ENCODE measurements at places on chromosomes 2 and 18.

- DNase-seq: no peak
Measured at GRCh38 chr18:5582076-5582475, 38.3 kb upstream of the EPB41L3 start.

DNA sequence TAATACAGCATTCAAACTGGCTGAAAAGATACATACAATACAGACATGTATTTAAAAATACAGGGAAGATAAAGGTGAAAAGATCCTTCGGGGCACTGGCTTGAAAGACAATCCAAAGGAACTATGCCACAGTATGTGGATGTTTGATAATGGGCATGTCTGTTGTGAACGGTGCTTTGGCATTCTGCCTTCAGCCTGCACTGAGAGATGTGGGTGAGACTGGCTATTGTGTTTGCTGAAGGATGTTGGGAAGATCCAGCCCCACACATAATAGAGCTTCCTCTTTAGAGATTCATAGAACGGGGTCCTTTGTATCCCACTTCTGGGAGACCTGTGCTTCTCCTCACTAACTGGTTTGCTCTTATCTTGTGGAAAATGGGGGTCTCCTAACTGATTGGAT is 65.1 kb upstream of the CXCR4 start:
- no peak for DNase-seq

DNA sequence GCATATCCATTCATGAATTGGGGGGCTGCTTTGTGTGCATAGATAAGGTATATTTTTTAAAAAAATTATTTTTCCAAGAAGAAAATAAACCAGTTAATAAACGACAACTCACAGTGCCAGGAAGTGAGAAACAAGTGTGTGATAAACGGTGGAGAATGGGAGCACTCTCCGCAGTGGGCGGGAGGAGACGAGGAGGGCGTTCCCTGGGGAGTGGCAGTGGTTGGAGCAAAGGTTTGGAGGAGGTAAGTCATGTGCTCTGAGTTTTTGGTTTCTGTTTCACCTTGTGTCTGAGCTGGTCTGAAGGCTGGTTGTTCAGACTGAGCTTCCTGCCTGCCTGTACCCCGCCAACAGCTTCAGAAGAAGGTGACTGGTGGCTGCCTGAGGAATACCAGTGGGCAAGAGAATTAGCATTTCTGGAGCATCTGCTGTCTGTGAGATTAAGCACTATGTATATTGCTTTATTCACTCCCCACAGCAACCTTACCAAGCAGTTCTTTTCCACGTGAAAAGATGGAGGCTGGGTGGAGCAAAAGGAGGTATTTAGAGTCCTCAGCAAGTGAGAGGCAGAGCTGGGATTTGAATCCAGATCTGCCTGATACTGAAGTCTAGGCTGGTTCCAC is 27.0 kb upstream of the CASP8 start:
- no peak for DNase-seq

- no peak for DNase-seq
Measured at GRCh38 chr2:239255628-239256349, 145.0 kb downstream of the HDAC4 start.

- DNase-seq: no peak
Measured at GRCh38 chr18:48215876-48216638, 193.1 kb downstream of the ZBTB7C start.

DNA sequence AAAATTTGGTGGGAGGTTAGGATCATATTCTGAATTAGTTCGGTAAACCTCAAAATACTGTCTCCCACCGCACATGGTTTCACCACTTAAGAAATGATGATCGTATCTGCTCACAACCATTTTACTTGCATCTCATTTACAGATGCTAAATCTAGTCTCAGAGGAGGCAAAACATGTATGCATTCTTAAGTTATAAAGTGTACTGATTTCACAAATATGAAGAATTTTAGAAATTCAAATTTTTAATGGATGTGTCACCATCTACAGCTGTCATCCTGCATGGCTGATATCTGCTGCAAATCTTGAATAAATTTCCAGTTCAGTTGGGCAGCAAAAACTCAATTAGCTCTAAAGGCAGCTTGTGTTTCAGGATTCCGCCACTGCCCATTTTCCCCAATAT is 243.3 kb upstream of the KCNJ3 start:
- no peak for DNase-seq

GRCh38 chr2:83817511-83817910 is 641.6 kb downstream of the SUCLG1 start:
- DNase-seq: no peak

- DNase-seq: no peak
Measured at GRCh38 chr2:238706163-238706562, 141.7 kb upstream of the TWIST2 start.

DNA sequence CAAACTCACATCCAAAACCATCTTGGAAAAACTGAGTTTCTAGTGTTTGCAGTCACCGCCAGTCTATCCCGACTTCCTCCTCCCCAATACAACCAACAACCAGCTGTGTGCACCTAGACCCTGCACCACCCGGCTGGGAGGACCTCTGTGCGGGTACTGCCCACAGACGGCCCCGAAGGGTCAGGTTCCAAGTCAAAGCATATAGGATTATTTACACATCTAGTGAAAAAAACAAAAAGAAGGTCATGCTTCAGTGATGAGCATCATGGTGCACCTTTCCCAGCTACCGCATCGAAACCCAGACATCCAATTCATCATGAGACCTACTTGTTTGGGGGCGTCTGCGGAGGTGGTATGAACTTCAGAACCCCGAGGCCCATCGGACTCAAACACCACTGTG is 124.8 kb downstream of the ZNF516 start:
- DNase-seq: no peak
